ENCODE measurements at places on chromosomes 5 and 9.
A peak's percentile ranks its signal among the peaks of the same experiment; 100 is the strongest.

DNA sequence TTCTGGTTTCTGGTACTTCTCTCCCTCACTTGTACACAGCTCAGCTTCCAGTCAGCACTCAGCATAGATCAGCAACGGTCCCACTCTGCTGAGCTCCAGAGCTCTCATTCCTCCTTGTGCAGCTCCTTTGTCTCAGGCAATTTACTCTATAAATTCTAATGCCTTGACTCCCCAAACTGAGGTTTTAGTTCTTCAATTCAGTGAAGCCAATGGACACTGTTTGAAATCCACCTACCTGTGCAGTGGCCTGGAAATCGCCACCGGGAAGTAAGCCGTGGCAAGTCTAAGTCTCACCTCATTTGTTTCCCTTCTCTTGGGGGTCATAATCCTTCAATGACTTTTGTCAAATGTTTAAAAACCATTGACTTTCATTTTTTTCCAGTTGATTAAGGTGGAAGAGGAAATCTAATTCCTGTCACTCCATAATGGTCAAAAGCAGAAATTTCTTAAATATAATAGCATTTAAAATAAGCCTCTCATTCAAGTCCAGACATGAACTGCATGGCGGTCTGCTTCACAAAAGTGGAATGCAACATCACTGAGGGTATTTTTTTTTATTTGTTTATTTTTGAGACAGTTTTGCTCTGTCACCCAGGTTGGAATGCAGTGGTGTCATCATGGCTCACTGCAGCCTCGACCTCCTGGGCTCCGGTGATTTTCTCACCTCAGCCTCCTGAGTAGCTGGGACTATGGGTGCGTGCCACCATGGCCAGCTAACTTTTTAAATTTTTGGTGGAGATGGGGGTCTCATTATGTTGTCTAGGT lies 79.6 kb downstream of the C7 start:
- peak; percentile 47 for DNase-seq

DNA sequence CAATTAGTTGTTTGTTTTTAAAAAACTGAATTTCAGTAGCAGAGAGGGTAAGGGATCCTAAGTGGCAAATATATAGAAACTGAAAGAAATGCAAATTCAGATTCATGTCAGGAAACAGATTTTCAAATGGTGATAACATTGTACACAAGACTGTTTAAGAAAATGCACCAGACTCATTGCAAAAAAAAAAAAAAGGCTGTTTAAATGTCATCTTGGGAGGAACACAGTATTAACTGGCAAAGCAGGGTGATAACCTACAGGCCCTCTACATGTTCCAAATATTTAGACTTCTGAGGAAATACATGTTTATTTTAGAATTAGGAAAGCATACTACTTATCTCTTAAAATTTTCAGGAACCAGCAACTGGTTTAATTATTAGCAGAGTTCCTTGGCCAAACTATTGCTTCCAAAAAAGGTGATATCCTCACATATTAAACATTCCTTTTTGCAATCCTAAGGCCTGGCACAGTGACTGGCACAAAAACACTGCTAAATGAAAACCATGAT lies 114.5 kb downstream of the TSSK1B start:
- no peak for DNase-seq

DNA sequence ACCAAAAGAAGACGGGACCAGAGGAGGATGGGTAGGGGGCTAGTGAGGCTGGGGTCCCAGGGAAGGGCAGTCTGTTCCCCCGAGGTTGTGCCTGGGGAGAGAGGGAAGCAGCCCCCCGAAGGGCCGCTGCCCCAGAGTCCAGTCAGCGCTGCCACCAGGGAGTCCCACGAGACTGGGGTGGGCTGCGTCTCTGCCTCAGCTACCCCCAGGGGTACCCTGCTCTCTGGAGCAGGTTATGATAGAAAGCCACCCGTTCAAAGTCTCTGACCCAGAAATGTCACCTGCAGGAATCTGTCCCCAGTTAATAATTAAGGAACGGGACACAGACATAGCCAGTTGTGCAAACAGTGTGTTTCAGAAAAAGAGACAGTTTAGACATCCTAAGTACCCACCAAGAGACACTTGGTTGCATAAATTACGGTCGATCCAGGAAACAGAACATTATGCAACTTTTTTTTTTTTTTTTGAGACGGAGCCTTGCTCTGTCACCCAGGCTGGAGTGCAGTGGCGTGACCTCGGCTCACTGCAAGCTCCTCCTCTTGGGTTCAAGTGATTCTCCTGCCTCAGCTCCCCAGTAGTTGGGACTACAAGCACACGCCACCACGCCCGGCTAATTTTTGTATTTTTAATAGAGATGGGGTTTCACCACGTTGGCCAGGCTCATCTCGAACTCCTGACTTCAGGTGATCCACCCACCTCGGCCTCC lies 10.7 kb upstream of the AGPAT2 start:
- no peak for DNase-seq

DNA sequence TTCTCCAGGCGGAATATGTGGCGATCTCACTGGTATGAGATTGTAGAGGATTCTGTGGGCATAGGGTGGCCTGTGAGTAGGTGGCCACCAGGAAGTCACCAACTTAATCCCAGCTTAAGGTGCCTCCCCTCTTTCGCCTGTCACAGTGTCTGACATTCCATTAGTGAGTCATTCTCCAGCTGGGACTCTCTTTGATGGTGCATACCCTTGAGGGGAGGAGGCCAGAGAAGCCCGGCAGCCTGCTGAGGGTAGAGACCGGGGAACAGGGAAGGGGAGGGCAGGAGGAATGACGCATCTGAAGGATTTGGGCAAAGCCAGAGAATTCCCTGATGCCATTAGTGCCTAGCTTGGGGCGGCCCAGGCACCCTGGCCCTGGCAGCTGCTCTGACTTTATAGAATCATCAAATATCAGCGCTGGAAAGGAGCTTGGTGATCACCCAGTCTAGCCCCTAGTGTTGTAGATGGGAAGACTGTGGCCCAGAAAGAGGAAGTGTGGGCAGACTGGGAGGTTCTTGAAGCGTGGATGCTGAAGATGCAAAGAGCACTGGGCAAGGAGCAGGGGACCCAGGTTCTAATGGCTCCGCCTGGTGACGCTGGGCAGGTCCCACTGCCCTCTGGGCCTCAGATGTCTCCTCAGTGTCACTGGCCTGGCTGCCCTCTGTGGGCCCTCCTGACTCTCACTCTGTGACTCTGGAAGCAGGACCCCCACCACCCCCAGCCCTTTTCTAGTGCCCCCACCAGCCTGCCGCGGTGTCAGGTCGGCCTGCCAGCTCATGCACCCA lies 41.4 kb downstream of the DAB2IP start:
- DNase-seq: peak; percentile 88

DNA sequence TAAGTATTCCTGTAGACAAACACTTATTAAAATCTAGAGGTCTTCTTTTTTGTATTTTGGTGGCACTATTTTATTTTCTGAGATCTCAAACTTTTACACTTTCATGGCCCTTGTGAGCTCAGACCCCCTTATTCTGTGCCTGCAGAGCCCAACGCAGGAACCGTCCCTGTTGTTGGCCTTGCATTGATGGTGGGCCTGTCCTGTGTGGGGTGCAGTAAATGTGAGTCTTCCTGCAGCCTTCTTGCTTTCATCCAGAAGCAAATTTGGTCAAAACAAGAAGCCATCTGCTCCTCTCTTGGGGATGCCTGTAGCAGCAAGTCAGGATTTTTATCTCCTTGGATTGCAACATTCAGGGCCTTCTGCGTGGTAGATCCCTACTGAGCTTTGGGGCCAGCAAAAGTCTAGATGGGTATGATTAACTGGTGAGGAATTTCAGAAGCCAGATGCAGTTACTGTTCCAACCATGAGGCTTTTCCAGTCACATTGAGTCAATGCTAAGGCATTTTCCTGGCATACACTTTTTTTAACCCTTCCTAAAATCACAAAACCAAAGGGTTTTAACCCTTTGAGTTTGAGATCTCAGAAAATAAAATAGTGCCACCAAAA lies 31.7 kb downstream of the BASP1 start:
- DNase-seq: peak; percentile 99

GRCh38 chr5:145682197-145682899 lies 152.8 kb downstream of the PRELID2 start:
- no peak for DNase-seq

DNA sequence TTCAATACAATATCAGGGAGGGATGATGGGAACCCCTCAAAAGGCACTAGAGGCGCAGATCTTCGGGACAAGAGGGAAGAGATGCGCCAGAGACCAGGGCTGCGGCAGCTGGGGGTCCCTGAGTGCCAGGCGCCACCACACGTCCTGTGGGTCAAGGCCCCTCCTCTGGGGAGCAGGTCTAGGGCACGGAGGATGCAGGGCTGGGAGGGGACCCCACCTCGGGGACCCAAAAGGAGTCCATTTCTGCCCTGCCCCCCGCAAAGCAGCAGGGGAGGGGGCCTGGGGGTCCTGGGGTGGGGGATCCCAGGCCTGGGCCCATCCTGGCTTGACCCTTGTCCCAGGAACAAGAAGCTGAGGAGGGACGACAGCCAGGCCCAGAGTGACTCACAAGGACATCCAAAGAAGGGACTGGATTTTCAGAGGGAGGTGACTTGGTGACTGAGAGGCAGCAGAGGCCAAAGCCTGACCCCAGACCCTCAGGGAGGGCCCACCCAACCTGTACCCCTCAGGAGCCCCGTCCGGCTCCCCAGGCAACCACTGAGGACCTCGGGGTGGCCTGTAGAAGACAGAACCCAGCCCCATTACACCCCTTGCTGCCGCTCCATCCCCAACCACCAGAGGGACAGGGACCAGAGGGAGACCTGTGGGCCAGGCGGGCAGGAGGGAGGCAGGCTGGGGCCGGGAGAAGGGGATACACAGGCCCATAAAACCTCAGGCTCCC lies 54.2 kb downstream of the LRSAM1 start:
- DNase-seq: peak; percentile 57

DNA sequence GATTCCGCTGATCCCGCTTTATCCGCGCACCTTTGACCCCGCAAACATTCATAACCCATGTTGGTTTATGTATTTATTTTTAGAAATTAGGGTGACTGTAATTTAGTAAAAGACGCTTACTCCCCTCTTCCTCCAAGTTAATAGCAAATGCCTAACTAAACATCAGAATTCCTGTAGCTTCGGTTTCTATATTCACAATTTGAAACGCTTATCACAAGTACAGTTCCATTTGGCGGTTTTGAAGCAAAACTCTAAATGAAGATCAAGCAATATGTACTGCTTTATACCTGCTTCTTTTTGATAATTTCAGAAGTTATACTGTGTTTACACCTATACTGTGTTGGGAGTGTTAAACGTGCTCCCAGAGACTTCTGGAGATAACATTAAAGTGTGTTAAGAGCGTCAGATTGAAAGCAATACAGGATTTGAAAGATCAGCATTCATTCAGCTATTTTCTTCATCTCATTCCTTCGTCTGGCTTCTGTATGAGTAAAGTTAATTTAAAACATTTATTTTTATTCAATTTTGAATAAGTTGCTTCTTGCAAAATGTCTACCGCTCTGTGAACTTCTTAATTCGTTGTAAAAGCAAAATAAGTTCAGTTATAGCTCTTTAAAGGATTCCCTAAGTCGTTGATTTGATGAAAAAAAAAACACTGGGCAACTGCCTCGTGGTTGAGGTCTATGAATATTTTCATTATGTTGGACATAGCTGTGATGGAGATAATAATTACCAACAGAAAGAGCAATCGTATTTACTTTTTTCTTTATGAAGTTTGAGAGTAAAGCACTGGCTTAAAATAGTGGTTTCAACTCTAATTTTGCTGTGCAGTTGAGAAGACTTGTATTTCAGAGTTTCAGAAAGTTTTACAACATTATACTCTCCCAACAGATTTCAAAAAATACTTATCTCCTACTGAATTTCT lies 2.5 kb downstream of the PRDM6 start:
- DNase-seq: no peak

GRCh38 chr5:93246090-93246855 lies 334.7 kb downstream of the NR2F1-AS1 start:
- DNase-seq: peak; percentile 16

- DNase-seq: peak; percentile 7
Observed at GRCh38 chr5:62547945-62548630, 30.5 kb upstream of the LRRC70 start.

DNA sequence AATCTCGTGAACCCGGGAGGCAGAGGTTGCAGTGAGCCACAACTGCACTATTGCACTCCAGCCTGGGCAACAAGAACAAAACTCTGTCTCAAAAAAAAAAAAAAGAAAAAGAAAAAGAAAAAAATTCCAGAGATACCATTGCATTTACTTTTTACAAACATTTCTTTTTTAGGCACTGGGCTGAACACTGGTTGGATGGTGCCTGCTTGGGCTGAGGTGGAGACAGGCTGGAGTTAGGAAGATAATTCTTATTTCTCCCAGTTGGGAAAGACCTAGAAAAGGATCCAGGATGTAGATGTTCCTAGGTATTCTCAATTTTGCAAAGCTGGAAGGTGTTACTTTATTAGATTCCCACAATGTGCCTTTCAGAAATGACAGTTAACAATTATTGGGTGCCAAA lies 49.9 kb upstream of the JMY start:
- DNase-seq: peak; percentile 42

- peak; percentile 12 for DNase-seq
Observed at GRCh38 chr9:96219026-96219899, 82.7 kb downstream of the HSD17B3 start.

- DNase-seq: peak; percentile 85
Observed at GRCh38 chr5:110900829-110901228, 162.0 kb downstream of the SLC25A46 start.

DNA sequence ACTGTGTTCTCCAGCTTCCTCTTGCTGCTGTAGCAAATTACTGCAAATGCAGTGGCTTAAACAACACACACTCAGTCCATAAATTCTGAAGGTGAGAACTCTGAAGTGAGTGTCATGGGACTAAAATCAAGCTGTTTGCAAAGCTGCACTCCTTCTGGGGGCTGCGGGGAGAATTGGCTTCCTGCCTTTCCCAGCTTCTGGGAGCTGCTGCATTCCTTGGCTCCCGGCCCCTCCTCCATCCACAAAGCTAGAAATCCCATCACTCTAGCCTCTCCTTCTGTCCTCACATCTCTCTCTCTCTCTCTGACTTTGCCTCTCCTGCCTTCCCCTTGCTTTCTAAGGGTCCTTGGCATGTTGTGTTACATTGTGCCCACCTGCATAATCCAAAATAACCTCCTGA lies 14.2 kb upstream of the MED10 start:
- no peak for DNase-seq

- no peak for DNase-seq
Observed at GRCh38 chr9:124066783-124067577, 55.4 kb downstream of the LHX2 start.

- no peak for DNase-seq
Observed at GRCh38 chr5:65986796-65987195, 60.4 kb downstream of the ERBIN start.

GRCh38 chr9:87338088-87338989 lies 159.3 kb upstream of the DAPK1 start:
- no peak for DNase-seq

DNA sequence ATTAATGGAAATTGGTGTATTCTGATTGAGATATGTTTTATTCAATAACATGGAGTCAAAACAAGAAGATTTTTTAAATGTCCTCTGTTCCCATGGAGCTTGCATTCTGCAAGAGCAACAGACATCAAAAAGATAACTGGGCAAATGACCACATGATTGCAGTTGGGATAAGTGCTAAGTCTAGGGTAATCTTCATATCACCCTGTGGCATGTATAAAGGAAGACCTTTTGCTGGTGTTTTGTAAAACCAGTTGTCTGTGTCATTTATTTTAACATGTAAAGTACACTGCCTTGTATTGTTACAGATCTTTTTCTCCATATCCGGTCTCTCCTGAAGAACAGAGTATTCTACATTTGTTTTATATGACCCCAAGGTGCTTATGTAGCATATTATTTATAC lies 44.0 kb downstream of the PTCD2 start:
- no peak for DNase-seq
